ENCODE measurements at places on chromosomes 3 and 15.
A peak's percentile ranks its signal among the peaks of the same experiment; 100 is the strongest.

DNA sequence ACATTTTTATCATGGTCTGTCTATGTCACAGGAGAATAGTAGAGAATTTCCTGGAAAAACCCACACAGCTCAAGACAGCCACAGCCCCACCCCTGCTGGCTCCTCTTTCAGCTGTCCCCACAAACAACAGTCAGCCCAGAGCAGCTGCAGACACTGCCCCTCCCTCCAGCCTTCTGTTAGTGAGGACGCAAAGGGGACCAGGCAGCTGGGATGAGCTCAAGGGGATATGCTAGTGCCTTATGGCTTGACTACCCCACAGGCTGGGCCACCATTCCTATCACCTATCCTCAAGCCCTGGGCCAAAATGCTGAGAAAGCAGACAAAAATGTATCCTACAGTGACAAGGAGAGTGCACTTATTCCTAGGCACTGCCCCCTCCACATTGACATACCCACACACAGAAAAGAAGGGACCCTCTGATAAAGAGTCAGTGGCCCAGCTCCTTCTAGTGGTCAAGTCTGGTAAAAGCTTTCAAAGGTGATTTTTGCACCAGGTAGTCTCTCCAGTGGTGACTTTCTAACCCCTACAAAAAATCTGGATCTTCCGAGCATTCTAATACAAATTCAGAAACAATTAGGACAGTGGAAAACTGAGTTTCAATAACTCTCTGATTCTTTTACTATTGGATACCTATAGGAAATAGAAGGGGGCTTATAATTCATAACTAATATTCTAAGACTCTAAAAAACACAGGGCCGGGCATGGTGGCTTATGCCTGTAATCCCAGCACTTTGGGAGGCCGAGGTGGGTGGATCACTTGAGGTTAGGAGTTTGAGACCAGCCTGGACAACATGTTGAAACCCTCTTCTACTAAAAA lies 3.0 kb upstream of the MAP1A start:
- DNase-seq = no peak

- DNase-seq = peak; percentile 20
These were observed at the start of gene ITGA11 for GRCh38 chr15:68431792-68432401. ITGA11 (minus strand) TSS chr15:68432163; CDS start chr15:68432066, 97 bp downstream.

- DNase-seq = no peak
These were observed 14.7 kb downstream of the IGF1R start for GRCh38 chr15:98663045-98663444.

GRCh38 chr3:162842549-162843216 lies 1346.1 kb downstream of the OTOL1 start:
- DNase-seq = no peak

- no peak for DNase-seq
These were observed 324.6 kb upstream of the IL12A start for GRCh38 chr3:159664006-159664405.

GRCh38 chr3:46202535-46202934 lies 5.6 kb downstream of the CCR1 start:
- peak; percentile 87 for DNase-seq

- no peak for DNase-seq
These were observed 41.4 kb upstream of the SPATA12 start for GRCh38 chr3:57019057-57019456.

DNA sequence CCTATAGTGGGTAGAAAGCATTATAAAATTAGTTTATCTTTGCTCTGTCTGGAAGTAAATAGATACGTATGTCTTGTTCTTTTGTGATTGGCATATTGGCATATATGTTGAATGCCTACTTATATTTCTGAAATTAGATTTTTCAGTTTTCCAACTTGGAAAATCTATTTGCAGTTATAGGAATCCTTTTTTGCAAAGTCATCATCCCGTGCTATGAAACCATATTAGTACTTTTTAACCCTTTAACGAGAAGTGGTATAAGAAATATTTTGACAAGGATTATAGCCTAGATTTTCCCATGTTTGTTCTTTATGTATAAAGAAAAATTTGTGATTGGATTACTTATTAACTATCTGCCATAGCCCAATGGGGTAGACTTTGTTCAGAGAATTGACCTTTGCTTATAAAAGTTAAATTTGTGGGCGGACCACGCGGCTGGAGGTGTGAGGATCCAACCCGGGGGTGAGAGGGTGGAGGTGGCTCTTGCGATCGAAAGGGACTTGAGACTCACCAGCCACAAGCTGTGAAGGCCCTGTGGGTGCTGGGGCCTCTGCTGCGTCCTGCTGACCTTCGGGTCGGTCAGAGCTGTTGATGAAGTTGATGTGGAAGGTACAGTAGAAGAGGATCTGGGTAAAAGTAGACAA lies 5.9 kb downstream of the LRRC28 start:
- no peak for DNase-seq

DNA sequence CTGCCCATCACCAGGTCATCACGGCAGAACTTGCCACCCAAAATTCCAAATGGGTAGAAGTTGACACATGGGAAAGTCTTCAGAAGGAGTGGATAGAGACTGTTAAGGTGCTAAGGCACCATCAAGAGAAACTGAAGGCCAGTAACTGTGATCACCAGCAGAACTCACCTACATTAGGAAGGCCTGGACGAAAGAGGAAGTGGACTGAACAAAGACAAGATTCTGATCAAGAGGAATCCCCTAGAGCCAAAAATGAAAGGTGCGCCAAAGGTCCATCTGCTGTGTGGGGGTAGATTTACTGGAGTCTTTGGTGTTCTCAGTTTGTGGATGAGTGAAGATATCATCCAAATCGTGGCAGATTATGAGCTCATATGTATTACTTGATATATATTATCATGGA lies 46.3 kb upstream of the P3H2 start:
- DNase-seq = no peak

GRCh38 chr3:89280301-89280700 lies 172.9 kb downstream of the EPHA3 start:
- DNase-seq = no peak

DNA sequence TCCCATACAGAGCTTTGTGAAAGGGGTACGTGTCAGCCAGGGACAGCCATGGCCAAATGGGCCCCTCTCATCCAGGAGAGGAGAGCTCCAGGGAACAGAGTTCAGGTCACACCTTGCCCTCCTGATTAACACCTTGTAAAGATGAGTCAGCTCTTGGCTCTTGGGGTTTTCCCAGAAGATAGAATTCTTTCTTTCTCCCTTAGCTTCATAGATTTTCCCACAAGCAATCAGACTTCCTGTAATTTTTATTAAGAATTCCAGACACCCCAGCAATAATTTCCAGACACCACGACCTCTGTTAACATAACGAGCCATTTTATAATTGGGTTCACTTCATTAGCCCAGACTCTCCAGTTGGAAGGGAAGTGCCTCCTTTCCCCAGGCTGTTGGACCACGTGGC lies 86.4 kb downstream of the LRTM1 start:
- no peak for DNase-seq

GRCh38 chr3:32095431-32095830 lies 11.0 kb upstream of the GPD1L start:
- no peak for DNase-seq

- no peak for DNase-seq
These were observed 503.0 kb upstream of the PROK2 start for GRCh38 chr3:72287956-72288355.

Measured in suppressor macrophage treated with lipopolysaccharide for 1 hour (primary cell).